ENCODE measurements at places on chromosomes 3 and 15. TPM values are rescaled to one million over a fixed set of nuclear protein-coding genes. Genes with fewer than 3 reads are reported as not detected.

DNA sequence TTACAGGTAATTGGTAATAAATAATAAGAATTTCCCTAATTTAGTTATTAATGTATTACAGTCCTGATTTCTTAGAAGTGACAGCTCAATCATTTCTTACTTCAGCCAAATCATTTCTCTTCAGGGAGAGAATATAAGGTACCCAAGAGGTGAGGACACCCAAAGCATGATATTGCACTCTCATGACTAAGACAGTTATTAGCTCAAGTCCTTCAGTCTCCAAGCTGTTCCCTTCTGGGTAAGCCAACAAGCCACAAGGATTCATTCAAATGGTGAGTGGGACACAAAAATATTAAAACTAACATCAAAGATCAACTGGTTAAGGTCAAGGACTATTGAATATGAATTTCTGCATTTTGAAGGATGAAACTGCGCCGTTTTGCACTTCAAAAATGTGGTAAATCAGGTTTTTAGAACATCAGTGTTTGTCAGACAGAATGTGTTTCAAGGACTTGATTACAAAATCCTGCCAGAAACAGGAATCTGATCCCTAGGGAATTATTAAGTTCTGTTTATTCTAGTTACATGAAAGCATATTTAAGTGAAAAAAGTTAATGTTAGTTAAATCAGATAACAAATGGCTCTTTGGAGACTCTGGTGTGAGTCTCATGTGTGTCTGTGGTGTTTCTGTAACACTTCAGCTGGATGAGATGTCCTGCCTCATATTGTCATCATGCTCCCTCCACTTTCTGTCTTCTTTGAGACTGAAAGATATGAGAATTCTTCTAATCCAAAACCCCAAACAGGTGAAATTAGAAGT lies 101.7 kb upstream of the COL8A1 start:
- no peak overlapping the region for H3K27ac ChIP-seq
- no peaks in the 10 kb centered on the region for H3K4me1 ChIP-seq
- H3K4me3 ChIP-seq = no peak overlapping the region
- no peaks in the 10 kb centered on the region for H3K27me3 ChIP-seq
- no peaks in the 10 kb centered on the region for H3K36me3 ChIP-seq

GRCh38 chr3:38125305-38126120 lies 11.4 kb downstream of the ACAA1 start:
- DNase-seq = no peak
- H3K27me3 ChIP-seq = no peaks in the 10 kb centered on the region
- no peak overlapping the region for H3K27ac ChIP-seq
- no peaks in the 10 kb centered on the region for H3K4me1 ChIP-seq

DNA sequence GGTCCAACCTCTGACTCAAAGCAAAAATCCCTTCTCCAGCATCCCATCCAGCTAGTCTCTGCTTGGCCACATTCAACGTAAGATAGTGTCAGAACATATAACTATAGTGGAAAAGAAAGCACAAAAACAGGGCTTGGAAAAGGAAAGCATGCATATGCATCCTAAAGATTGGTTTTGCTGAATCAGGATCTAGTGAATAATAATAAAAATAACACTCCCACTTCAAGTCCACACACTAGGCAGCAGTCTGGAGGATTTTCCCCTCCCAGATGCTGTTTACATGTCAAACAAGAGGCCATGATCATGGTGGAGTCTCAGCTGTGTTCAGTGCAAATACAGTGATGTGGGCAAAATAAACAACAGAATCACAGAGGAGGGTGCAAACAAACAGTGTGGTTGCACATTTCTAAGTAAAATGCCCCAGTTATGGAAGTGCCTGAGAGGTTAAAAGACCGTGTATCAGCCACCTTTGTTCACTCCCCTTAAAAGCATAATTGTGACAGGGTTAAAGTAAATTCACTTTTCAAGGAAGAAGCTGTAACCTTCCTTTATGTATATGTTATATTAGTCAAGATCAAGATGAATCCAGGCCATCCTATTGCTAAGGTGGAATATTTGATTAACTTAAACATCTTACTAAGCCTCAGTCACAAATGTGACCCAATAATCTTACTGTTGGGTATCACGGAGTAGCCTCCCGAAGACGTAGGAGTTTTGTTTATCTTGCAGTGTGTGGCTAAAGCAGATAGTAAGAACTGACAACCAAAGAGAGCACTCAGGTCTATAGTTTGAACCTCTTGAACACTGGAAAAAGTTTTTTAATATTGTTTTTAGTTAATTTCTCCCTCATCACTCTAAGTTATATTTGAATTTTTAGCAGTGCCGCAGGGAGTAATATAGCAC lies 424.5 kb downstream of the SOX2 start:
- no peaks in the 10 kb centered on the region for H3K27me3 ChIP-seq
- H3K36me3 ChIP-seq = no peaks in the 10 kb centered on the region
- no peak overlapping the region for H3K4me3 ChIP-seq
- peak overlapping the region; percentile 31 for H3K27ac ChIP-seq
- DNase-seq = no peak
- H3K4me1 ChIP-seq = peaks cover 19% of the 10 kb centered on the region

GRCh38 chr15:54026891-54027290 lies 48.6 kb downstream of the UNC13C start:
- DNase-seq = no peak
- peak overlapping the region; percentile 25 for H3K27ac ChIP-seq
- H3K4me3 ChIP-seq = no peak overlapping the region
- no peaks in the 10 kb centered on the region for H3K27me3 ChIP-seq
- no peaks in the 10 kb centered on the region for H3K36me3 ChIP-seq

GRCh38 chr3:12967606-12968351 lies 105.5 kb downstream of the IQSEC1 start:
- H3K4me3 ChIP-seq = peak overlapping the region; percentile 82
- peak; percentile 81 for DNase-seq
- H3K27ac ChIP-seq = peak overlapping the region; percentile 32
- H3K4me1 ChIP-seq = peaks cover 45% of the 10 kb centered on the region
- no peaks in the 10 kb centered on the region for H3K36me3 ChIP-seq

- H3K4me3 ChIP-seq = no peak overlapping the region
- no peaks in the 10 kb centered on the region for H3K27me3 ChIP-seq
- peaks cover 20% of the 10 kb centered on the region for H3K4me1 ChIP-seq
- H3K36me3 ChIP-seq = no peaks in the 10 kb centered on the region
Measured at GRCh38 chr3:8732413-8732812, 1.2 kb upstream of the CAV3 start.

- DNase-seq = no peak
- H3K27me3 ChIP-seq = no peaks in the 10 kb centered on the region
- no peak overlapping the region for H3K27ac ChIP-seq
Measured at GRCh38 chr3:37793889-37794591, 67.6 kb upstream of the CTDSPL start.

GRCh38 chr3:97917813-97918536 lies 54.3 kb downstream of the RIOX2 start:
- DNase-seq = no peak
- H3K27ac ChIP-seq = no peak overlapping the region
- no peaks in the 10 kb centered on the region for H3K27me3 ChIP-seq
- no peaks in the 10 kb centered on the region for H3K4me1 ChIP-seq

GRCh38 chr3:163538387-163538786 lies 1539.9 kb downstream of the SI start:
- H3K4me3 ChIP-seq = no peak overlapping the region
- no peak overlapping the region for H3K27ac ChIP-seq
- DNase-seq = no peak
- no peaks in the 10 kb centered on the region for H3K4me1 ChIP-seq
- no peaks in the 10 kb centered on the region for H3K27me3 ChIP-seq

DNA sequence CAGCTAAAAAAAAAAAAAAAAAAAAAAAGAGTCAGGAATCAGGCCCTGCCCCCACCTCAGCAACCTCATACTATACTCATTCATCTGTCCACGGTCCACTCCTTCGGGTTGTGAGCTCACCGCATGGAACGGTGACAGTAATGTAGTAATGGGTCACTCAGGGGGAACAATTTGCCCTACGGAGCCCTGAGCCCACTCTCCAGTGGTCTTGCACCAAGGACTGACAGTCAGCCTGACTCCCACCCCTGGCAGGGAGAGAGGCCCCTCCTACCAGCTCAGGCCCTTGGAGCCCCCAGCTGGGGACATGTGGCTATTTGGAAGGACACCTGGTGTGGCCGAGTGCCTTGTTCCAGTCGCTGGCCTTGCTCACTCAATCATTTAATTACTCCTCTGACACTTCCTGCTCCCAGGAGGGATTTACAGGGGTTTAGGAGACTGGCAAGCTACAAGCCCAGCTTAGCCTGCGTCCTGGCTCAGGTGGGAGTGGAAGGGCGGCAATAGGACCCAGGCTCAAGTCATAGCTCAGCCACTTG lies 19.9 kb upstream of the CACNA2D2 start:
- peaks cover 11% of the 10 kb centered on the region for H3K27me3 ChIP-seq
- no peak for DNase-seq
- no peak overlapping the region for H3K27ac ChIP-seq
- no peaks in the 10 kb centered on the region for H3K36me3 ChIP-seq
- H3K4me3 ChIP-seq = no peak overlapping the region
- peaks cover 10% of the 10 kb centered on the region for H3K4me1 ChIP-seq

DNA sequence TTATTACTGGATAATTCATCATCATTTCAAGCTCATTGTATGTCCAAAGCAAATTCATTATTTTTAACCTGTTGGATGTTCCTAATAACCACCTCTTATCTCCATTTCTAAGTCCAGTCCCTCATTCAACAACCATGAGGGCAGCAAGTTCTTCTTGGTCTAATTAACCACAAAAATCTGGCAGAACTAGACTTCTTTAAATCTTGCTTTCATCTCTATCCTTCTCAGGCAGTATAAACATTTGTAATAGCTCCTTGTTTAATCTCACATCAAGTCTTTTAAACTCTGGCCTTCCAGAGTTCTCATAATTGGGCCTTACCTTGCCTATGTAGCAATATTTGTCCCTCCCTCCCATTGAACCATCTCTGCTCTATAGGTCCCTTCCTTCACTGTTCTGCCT lies 17.0 kb upstream of the GHSR start:
- no peak for DNase-seq
- no peak overlapping the region for H3K4me3 ChIP-seq
- H3K36me3 ChIP-seq = no peaks in the 10 kb centered on the region
- H3K27ac ChIP-seq = no peak overlapping the region
- H3K4me1 ChIP-seq = no peaks in the 10 kb centered on the region
- peaks cover 2% of the 10 kb centered on the region for H3K27me3 ChIP-seq

DNA sequence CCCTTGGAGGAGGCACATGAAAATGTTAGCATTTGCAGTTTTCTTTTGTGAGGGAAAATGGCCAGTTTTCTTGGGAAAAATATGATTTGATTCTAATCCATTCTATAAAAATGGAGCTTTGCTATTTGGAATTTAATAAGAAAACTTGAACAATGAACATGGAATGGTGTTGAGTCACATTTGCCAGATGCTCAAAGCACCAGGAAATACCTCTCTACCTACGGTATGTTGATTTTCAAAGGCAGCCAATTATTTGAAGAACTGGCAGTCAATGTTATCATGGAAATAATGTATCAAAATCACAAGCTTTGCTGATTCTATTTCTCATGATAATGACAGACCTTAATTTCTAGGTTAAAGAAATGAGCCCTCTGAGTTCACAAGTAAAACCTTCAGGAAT lies 14.9 kb downstream of the NME9 start:
- H3K27me3 ChIP-seq = peaks cover 43% of the 10 kb centered on the region
- no peak for DNase-seq
- H3K27ac ChIP-seq = no peak overlapping the region
- no peaks in the 10 kb centered on the region for H3K4me1 ChIP-seq
- no peak overlapping the region for H3K4me3 ChIP-seq

DNA sequence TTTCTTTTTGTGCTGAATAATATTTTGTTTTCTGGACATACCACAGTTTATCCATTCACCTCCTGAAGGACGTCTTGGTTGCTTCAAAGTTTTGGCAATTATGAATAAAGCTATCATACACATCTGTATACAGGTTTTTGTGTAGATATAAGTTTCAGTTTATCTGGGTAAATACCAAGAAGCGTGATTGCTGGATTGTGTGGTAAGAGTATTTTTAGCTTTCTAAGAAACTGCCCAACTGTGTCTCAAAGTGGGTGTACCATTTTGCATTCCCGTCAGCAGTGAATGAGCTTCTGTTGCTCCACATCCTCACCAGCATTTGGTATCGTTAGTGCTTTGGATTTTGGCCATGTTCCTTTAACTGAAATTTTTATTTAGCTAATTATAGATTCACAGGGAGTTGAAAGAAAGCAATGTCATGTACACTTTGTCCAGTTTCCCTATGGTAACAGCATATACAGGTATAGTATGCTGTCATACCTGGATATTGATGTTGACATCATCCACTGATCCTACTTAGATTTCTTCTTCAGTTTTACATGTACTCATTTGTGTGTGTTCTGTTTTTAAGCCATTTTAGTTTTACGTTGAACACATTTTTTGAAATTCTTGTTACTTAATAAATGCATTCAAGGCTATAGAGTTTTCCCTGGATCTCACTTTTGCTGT lies 11.9 kb downstream of the ARID3B start:
- H3K4me1 ChIP-seq = peaks cover 43% of the 10 kb centered on the region
- H3K27ac ChIP-seq = no peak overlapping the region
- H3K4me3 ChIP-seq = no peak overlapping the region

GRCh38 chr3:133588035-133588434 lies 14.5 kb downstream of the CDV3 start:
- peaks cover 18% of the 10 kb centered on the region for H3K36me3 ChIP-seq
- no peak overlapping the region for H3K27ac ChIP-seq
- DNase-seq = no peak

DNA sequence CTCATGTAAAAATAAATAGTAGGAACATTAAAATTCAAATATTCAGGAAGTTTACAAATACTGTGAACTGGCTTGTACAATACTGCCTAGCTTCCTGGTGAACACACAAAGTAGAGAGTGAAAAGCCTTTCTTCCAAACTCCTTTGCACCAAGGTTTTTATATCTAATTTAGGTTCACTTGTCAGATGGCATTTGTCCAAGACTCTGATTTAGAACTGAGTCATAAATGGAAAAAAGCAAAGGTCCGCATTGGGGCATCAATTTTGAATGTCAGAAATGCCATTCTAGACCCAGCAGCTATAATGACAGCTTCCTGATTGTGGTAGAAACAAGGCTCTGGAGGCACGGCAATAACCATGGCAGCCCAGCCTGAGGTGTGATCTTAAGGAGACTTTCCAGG lies 160.7 kb downstream of the PDE8A start:
- DNase-seq = no peak
- no peak overlapping the region for H3K27ac ChIP-seq
- no peaks in the 10 kb centered on the region for H3K36me3 ChIP-seq
- peaks cover 7% of the 10 kb centered on the region for H3K4me1 ChIP-seq
- H3K4me3 ChIP-seq = no peak overlapping the region
- H3K27me3 ChIP-seq = no peaks in the 10 kb centered on the region

GRCh38 chr3:194941360-194941955 lies 255.8 kb downstream of the FAM43A start:
- no peak for DNase-seq
- no peak overlapping the region for H3K27ac ChIP-seq
- no peaks in the 10 kb centered on the region for H3K36me3 ChIP-seq
- no peaks in the 10 kb centered on the region for H3K27me3 ChIP-seq
- no peaks in the 10 kb centered on the region for H3K4me1 ChIP-seq
- no peak overlapping the region for H3K4me3 ChIP-seq

DNA sequence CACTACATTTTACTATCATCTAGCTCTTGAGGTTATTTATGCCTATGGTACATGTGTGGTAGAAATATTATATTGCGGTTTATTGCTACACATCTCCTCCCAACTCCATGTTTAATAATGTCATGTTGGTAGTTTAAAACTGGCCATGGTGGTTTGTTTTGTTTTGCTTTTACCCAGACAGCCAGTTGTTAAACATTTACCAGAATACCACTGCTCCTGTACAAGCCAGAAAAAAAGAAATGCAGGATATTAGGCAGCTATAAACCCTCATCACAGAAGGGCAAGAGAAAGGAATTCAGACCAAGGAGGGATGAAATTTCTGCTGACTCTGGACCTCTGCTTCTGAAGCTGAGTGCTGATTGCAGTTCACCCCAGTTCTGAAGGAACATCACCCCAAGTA lies 451.8 kb upstream of the IL12A start:
- no peak overlapping the region for H3K4me3 ChIP-seq
- peaks cover 7% of the 10 kb centered on the region for H3K27me3 ChIP-seq

ITIH1 gene
- total RNA-seq = not detected

RAB6B gene
- 15.5 TPM for total RNA-seq

ZIC1 gene
- total RNA-seq = 54.3 TPM

Data from neural crest cell (in vitro differentiated cells).